HepG2 (cell line): ENCODE measurements at places on chromosomes 4 and X. TPM values are rescaled to one million over a fixed set of nuclear protein-coding genes. Genes with fewer than 3 reads are reported as not detected.

- H3K36me3 ChIP-seq: peaks cover 2% of the 10 kb centered on the region; the same call in 1 of the 2 replicates
- no peaks in the 10 kb centered on the region for H3K4me1 ChIP-seq
- H3K4me3 ChIP-seq: no peak overlapping the region
Measured at GRCh38 chr4:54014666-54015160, 49.7 kb downstream of the CHIC2 start.

DNA sequence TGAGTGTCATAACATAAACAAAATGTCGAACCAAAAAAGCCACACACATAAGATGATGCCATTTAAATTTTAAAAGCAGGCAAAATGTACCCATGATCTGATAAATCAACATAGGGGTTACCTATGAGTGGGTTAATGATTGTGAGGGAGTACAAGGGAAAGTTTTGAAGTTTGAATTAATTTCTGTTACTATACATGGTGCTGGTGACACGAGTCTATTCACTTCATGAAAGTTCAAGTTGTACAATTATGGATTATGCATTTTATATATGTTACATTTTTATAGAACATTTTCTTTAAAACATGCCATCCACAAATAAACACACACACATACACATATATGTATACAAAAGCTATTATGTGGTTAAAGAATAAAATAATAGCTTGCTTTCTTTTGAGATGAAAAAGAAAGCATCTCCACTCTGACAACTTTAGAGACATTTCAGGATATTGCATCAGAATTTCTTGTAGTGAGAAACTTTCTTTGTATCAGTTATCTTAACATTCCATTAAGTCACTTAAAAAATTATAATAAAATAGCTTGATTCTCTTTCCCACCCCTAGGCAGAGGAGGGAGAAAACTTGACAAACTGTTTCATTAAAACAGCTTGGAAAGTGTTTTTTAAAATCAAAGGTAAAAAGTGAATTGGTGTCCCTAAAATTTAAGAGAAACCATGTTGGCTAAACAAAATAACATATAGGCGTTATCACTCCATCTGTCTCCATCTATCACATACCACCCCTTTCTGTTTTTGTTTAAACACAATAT lies 891.8 kb upstream of the NDST4 start:
- no peaks in the 10 kb centered on the region for H3K4me1 ChIP-seq
- H3K27me3 ChIP-seq: no peaks in the 10 kb centered on the region; the same call in 1 of the 2 replicates
- H3K36me3 ChIP-seq: no peaks in the 10 kb centered on the region
- no peak overlapping the region for H3K4me3 ChIP-seq

DNA sequence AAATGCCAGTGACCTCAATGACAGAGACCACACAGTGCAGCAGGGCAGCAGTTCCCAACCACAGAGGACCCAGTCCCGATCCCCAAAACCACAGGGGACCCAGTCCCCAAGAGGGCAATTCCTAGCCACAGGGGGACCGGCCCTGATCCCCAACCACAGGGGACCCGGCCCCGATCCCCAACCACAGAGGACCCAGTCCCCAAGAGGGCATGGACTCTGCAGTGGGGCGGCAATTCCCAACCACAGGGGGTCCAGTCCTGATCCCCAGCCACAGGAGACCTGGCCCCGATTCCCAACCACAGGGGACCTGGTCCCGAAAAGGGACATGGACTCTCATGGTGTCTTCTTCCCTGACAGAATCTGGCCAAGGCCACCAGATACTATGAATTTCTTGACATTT lies 136.3 kb downstream of the AFAP1 start:
- H3K27me3 ChIP-seq: no peaks in the 10 kb centered on the region
- no peak overlapping the region for H3K4me3 ChIP-seq
- DNase-seq: no peak

GRCh38 chr4:3346146-3346545 lies 53.3 kb downstream of the RGS12 start:
- peaks cover 4% of the 10 kb centered on the region; the same call in 1 of the 2 replicates for H3K36me3 ChIP-seq
- peaks cover 25% of the 10 kb centered on the region for H3K4me1 ChIP-seq
- no peak overlapping the region for H3K27ac ChIP-seq

DNA sequence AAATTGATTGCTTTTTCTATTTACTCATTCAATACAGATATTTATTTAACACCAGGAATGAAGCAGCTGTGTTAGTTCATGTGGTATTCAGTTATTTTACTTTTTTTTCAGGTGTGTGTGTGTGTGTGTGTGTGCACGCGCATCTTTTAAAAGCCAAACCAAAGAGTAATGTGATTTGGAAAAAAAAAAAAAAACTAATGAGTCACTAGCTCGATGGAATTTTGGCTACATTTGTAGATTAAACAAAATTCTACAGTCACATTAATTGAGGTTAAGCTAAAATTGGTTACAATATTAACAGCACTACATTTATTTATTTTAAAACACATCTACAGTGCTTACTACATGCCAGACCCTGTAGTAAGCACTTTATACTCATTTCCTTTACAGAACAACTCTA lies 66.8 kb downstream of the HHIP start:
- no peaks in the 10 kb centered on the region for H3K36me3 ChIP-seq
- H3K27ac ChIP-seq: no peak overlapping the region
- DNase-seq: no peak
- no peaks in the 10 kb centered on the region for H3K27me3 ChIP-seq

DNA sequence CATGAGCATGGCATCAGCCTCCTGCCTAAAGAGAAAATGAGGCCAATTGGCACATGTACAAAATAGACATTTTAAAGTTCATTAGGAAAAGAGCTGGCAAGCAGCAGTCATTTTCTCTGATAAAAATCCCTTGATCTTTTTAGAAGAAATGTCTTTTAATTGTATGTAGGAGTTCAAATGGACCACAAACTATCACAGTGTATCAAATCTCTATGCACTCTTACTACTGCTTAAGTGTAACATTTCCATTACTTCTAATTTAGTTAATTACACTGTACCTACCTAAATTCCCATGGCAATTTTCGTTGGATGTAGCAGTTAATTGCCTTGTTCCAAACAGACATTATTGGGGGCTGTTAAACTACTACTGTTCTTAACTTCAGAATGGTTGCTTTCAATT lies 233.7 kb upstream of the TECRL start:
- no peak for DNase-seq
- no peak overlapping the region for H3K27ac ChIP-seq
- no peaks in the 10 kb centered on the region for H3K36me3 ChIP-seq
- H3K4me3 ChIP-seq: no peak overlapping the region

DNA sequence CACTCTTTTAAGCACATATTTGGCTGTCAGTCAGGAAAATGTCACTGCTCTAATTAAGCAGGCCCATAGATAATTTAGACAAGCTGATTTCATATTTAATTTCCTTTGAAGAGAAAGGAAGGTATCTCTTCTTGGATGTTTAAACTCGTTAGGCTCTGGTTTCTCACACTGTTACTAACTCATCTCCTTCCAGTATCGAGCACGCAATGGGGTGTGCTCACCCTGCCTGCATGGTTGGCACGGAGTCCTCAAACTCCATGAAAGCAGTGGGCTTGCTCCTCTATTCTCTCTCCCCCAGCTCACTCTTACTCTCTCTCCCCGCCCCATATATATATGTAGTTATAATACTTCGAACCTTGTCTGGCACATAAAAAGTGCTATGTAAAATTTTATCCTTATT lies 76.9 kb downstream of the EGF start:
- no peaks in the 10 kb centered on the region for H3K36me3 ChIP-seq
- H3K27me3 ChIP-seq: no peaks in the 10 kb centered on the region
- no peak overlapping the region for H3K4me3 ChIP-seq
- no peak for DNase-seq

GRCh38 chr4:2415881-2416563 lies 2.4 kb downstream of the ZFYVE28 start:
- no peaks in the 10 kb centered on the region for H3K36me3 ChIP-seq
- peaks cover 19% of the 10 kb centered on the region for H3K27me3 ChIP-seq
- H3K4me3 ChIP-seq: no peak overlapping the region
- H3K4me1 ChIP-seq: peaks cover 51% of the 10 kb centered on the region

DNA sequence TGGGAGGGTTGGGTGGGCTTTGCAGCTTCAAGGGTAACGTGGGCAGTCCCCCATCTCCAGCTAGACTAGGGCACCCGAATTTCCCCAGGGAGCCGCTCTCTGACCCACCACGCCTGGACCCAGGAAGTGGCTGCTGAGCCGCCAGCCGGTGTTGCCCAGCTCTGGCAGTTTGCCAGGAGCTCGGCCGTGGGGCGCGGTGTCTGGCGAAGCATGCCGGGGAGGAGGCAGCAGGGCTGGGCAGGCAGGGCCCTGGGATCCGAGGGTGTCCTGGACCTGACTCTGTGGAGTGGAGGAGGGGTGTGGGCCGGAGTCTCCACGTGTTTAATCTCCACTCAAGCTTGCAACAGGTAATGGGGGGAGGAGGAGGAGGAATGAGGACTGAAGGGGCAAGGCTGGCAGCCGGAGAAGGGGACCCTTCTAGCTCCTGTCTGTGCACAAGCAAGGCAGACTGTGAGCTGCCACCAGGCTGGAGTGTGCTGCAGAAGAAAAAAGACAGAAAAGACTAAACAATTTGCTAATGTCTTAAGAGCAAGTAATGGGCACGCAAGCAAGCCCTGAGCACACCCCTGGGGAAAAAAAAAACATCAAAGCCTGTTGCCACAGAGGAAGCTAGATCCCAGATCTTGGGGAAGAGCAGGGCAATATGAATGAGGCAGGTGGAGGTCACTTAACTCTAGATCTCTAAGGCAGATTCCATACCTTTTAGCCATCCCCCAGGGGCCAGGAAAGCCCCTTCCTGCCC lies 2.4 kb downstream of the LONRF3 start:
- DNase-seq: no peak
- no peaks in the 10 kb centered on the region for H3K27me3 ChIP-seq
- peaks cover 1% of the 10 kb centered on the region; the same call in 1 of the 2 replicates for H3K36me3 ChIP-seq
- H3K27ac ChIP-seq: peak overlapping the region; percentile 30

- H3K4me1 ChIP-seq: no peaks in the 10 kb centered on the region
- peak overlapping the region; percentile 51 for H3K4me3 ChIP-seq
- no peaks in the 10 kb centered on the region for H3K27me3 ChIP-seq
- no peak for DNase-seq
Measured at GRCh38 chrX:53073115-53073586, 9.0 kb upstream of the TSPYL2 start.

DNA sequence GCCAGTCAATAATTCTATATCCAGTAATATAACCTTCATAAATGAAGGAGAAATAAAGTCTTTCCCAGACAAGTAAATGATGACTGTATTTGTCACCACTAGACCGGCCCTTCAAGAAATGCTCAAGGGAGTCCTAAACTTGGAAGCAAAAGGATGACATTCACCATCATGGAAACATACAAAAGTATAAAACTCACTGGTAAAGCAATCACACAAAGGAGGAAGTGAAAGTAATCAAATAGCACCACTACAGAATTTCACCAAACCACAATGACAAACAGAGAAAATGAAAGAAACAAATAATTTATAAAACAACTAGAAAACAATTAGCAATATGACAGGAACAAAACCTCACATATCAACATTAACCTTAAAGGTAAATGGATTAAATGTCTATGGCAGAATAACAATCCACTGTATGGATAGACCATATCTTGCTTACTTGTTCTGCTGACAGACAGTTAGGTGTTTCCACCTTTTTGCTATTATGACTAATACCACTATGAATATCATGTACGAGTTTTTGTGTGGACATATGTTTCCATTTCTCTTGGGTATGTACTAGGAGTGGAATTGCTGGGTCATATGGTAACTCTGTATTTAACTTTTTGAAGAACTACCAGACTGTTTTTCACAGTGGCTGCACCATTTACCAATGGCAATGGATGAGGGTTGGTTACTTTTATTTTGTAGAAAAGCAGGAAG lies 44.9 kb downstream of the NAT8L start:
- peaks cover 19% of the 10 kb centered on the region; the same call in 1 of the 3 replicates for H3K27me3 ChIP-seq
- no peak for DNase-seq
- no peak overlapping the region for H3K27ac ChIP-seq
- no peak overlapping the region for H3K4me3 ChIP-seq
- H3K36me3 ChIP-seq: no peaks in the 10 kb centered on the region

DNA sequence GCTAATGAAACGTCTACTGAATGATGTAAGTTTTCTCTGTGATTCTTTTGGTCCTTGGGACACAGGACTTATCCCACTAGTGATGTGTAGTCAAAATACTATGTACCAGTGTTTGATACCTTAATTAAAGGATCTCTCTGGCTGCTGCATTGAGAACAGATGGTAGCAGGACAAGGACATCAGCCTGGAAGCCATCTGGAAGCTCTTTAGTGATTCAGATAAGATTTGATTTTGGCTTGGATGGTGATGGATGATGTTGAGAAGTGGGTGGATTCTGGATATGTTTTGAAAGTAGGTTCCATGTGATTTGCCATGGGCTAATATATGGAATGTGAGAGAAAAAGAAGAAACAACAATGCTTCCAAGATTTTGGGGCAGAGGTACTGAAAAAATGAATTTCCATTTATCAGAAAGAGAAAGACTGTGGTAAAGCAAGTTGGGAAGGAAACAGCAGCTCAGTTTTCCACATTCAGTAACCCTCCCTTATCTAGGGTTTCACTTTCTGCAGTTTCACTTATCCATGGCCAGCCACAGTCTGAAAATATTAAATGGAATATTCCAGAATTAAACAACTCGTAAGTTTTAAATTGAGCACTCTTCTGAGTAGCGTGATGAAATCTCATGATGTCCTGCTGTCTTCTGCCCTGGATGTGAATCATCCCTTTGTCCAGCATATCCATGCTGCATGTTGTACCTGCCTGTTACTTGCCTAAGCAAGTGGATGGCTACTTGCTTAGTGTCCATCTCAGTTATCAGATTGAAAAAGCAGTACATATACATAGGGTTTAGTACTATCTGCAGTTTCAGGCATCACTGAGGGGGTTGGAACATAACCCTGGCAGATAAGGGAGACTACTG lies 15.6 kb downstream of the CD38 start:
- H3K27me3 ChIP-seq: no peaks in the 10 kb centered on the region; the same call in 1 of the 2 replicates
- H3K4me1 ChIP-seq: no peaks in the 10 kb centered on the region
- H3K36me3 ChIP-seq: no peaks in the 10 kb centered on the region
- no peak overlapping the region for H3K4me3 ChIP-seq

GRCh38 chr4:145451895-145452294 lies 29.8 kb upstream of the SMAD1 start:
- H3K36me3 ChIP-seq: no peaks in the 10 kb centered on the region
- H3K4me3 ChIP-seq: no peak overlapping the region
- H3K4me1 ChIP-seq: no peaks in the 10 kb centered on the region

GPAT3 gene
- total RNA-seq: 1.6 and 2.6 TPM in 2 replicates

FMR1NB gene
- not detected in 2 replicates for total RNA-seq

HMX1 gene
- not detected in 2 replicates for total RNA-seq

RENBP gene
- total RNA-seq: 0.77 and 1.4 TPM in 2 replicates

DSPP gene
- not detected in 2 replicates for total RNA-seq
